Smooth muscle cell of the umbilical artery (primary cell): ENCODE measurements at places on chromosomes 2 and 18. TPM values are rescaled to one million over a fixed set of nuclear protein-coding genes. Genes with fewer than 3 reads are reported as not detected.

SOX11 gene
- 8.9 and 11.9 TPM in 2 replicates for total RNA-seq

TIMM21 gene
- total RNA-seq, result 29.7 and 37.6 TPM in 2 replicates

CD302 gene
- total RNA-seq, result 2.4 and 3.0 TPM in 2 replicates

IL1RN gene
- total RNA-seq, result not detected in 2 replicates

MYO5B gene
- total RNA-seq, result not detected in 2 replicates
